ENCODE measurements at places on chromosomes 12 and 14.

DNA sequence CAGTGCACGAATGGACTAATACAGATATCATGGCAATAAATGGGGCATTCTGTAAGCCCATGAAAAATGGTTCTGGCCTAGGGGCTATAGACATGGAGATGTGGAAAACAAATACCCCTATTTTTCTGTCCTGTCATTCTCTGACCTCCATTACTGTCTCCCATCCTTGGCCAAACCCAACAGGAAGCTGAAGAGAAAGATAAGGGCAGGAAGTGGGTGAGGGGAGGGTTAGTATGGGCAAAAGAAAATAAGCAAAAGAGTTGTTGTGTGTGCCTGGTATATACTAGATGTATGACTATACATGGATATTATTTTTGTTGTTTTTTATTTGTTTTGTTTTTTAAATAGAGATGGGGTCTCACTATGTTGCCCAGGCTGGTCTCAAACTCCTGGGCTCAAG lies 339.3 kb downstream of the PCNX1 start:
- no peak for DNase-seq

DNA sequence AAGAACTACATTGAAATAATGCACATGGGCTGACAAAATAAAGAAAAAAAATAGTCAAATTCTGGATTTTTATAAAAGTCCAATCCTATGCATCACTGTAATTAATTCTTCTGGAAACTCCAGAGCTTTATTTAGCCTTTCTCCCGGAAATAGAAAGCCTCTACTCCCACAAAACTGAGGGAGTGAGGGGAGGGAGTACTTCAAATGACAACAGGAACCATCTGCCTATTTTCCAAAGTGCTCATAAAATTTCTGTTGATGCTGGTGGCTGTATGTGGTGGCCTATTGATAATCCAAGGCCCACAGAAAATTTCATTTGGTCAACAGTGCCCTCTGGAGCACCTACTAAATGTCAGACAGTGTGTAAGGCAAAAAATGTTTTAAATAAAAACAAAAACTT lies 64.6 kb downstream of the KIF21A start:
- no peak for DNase-seq

DNA sequence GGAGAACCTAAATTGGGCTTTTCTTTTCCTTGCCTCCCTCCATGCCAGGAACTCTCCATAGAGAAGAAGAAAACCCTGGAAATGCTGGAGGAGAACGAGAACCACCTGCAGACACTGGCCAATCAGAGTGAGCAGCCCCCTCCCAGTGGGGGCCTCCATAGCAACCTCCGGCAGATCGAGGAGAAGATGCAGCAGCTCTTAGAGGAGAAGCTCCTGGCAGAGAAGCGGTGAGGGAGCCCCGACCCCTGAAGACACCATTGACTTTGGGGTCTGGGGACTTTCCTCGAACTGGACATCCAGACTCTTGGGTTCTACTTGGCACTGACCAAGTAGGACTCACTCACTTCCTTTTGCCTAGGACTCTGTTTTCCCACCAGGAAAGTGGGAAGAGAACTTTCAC lies 41.4 kb downstream of the PLEKHD1 start:
- no peak for DNase-seq

DNA sequence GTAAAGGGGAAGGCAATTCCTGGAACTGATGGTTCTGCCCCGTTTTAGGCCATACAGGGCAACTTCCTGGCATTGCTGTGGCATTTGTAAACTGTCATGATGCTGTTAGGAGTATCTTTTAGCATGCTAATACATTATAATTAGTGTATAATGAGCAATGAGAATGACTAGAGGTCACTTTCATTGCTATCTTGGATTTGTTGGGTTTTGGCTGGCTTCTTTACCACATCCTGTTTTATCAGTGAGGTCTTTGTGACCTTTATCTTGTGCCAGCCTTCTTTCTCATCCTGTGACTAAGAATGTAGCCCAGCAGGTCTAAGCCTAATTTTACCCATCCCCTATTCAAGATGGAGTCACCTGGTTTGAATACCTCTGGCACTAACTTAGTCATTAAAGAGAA lies 51.2 kb downstream of the TESPA1 start:
- DNase-seq = no peak

DNA sequence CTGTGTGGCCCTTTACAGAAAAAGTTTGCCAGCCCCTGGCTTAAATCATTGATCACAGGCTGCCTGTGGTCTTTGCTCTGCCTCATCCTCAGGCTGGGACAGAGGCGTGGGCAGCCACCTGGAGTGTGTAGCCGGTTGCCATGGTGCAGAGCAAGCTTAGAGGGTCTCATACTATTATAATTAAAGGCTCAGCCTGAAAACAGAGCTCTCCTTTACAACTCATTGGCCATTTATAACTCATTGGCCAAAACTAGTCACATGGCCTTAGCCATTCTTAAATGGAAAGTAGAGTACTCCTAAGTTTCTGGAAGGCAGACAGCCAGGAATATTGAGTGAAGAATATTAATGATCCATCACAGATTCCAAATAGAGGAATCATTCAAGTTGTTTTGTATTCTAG lies 3.0 kb downstream of the HSP90B1 start:
- DNase-seq = no peak

GRCh38 chr14:76765461-76765931 lies 4.2 kb downstream of the VASH1 start:
- no peak for DNase-seq

DNA sequence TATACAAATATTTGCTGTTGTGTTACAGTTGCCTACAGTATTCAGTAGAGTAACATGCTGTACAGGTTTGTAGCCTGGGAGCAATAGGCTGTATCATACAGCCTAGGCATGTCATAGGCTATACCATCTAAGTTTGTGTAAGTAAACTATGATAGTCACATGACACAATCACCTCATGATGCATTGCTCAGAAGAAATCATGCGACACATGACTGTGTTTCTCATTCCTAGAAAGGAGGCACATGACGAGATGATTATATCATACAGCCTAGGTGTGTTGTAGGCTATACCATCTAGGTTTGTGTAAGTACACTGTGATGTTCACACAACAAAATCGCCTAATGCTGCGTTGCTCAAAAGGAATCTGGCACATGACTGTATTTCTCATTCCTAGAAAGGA lies 31.9 kb downstream of the NOPCHAP1 start:
- DNase-seq = no peak

DNA sequence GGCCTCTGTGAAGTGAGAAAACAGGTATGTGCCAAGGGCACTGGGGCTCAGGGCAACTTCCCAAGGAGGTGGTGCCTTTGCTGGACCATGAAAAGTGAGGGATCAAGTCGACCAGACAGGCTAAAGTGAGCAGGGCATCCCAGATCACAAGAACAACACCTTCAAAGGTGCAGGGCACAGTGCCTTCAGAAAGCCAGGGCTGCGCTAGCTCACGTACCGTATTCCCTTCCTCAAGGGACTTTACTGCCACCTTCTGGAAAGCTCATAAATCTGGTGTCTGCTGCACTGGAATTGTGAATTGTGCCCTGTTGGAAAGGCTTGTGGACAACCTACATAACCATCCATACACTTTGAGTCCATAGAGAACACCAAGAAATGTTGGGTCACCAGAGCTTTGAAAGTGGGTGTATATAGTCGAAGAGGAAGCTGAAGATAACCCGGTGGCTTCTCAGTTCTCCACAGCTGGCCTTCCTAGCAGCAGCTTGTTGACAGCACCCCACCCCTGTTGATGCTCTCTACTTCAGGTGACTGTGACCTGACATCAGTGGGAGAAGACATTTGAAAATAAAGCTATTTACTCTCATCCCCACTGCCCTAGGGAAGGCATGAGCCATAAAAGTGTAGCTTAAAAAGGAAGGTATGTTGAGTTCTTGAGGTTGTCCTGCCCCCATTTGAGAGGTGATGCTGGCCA lies 24.5 kb downstream of the FIGNL2 start:
- no peak for DNase-seq

DNA sequence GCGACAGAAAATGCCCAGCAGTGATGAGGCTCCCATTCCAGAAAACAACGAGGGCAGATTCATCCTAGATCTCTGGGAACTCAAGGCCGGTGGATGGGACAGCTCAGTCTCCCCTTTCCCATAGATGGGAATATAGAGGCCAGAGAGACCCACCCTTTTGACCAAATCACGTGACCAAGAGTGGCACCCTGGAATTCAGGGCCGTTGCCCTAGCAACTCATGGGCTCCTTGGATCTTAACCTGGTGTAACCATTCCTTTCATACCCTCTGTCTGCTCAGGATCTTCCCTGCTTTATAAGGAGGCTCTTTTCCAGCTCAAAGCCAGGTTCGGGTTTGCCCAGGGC lies 8.4 kb upstream of the LRTM2 start:
- DNase-seq = no peak

GRCh38 chr12:128442096-128442495 lies 175.1 kb downstream of the TMEM132C start:
- no peak for DNase-seq

GRCh38 chr14:91048265-91048664 lies 12.2 kb downstream of the RPS6KA5 start:
- no peak for DNase-seq
